Gastroesophageal sphincter (tissue), 4 donors: ENCODE measurements at places on chromosomes 6 and 20. TPM values are rescaled to one million over a fixed set of nuclear protein-coding genes. Genes with fewer than 3 reads are reported as not detected.

GRCh38 chr6:25312703-25313102 lies 33.5 kb downstream of the CARMIL1 start:
- peak; percentile 8 for ATAC-seq

DNA sequence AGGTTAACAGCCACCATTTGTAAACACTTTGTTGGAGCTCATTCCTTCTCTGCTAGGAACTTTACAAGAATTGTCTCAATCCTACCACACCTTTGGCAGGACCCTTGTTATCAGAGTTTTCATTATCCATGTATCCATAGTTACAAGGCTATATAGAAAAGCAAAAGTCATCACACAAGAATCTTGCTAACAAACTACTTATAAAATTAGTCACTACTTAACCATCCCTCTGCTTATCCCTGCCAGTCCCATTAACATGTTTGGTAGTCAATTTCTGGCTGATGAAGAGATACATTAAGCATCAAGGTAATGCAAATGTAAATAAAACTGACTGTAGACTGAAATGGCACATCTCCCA lies 10.4 kb downstream of the ZSWIM3 start:
- no peak for ATAC-seq

DNA sequence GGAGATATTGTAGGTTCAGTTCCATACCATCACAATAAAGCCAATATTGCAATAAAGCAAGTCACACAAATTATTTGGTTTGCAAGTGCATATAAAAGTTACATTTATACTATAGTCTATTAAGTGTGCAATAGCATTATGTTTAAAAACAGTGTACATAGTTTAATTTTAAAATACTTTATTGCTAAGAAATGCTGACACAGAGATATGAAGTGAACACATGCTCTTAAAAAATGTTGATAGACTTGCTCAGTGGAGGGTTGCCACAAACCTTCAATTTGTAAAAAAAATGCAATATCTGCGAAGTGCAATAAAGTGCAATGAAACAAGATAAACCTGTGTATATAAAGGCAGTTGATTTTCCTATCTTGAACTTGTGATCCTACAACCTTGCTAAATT lies 161.5 kb downstream of the PRDM13 start:
- no peak for ATAC-seq

- no peak for ATAC-seq
These were observed 150.8 kb downstream of the COL21A1 start for GRCh38 chr6:56096541-56096940.

GRCh38 chr6:153023977-153024708 lies 21.6 kb upstream of the MTRF1L start:
- ATAC-seq = peak; percentile 55

GRCh38 chr6:41334482-41335040 lies 847 bp upstream of the NCR2 start:
- ATAC-seq = no peak

DNA sequence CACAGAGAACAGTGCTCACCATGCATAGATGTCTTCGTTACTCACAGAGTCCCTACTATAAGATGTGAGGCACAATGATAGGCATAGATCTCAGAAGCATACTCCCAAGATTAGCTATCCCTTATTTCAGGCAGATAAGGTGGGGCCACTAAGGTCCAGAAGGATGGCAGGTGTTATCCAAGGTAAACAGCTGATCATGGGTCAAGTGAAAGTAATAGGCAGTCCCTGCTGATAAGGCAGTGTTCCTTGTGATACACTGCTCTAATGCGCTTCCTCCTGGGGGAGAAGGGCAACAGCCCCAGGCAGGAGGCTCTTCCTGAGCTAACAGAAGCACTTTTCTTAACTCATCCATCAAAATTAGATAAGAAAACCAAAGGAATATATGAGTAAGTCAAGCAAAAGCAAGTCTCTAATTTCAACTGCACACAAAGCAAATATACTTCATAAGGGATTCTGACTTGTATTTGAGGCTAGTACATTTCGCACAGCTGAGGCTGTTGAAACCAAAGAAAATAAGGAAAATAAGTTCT lies 42.2 kb downstream of the METTL24 start:
- no peak for ATAC-seq

DNA sequence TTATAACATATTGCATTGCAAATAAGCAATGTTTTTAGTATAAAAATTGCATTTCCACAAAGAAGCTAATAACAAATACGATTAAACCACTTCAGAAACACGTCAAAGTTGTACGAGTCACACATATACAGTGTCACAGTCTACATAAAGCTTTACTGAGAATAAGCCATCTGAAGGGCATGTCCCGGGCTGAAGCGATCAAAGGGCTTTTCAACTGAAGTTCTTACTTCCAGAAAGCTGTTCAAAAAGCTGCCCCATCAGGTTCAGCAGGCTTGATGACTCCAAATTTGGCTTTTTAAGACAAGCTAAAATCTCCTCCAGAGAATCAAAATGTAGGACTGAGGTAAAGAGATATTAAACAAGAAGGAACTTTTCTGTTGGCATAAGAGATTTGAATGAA lies 37.5 kb upstream of the HAO1 start:
- no peak for ATAC-seq

DNA sequence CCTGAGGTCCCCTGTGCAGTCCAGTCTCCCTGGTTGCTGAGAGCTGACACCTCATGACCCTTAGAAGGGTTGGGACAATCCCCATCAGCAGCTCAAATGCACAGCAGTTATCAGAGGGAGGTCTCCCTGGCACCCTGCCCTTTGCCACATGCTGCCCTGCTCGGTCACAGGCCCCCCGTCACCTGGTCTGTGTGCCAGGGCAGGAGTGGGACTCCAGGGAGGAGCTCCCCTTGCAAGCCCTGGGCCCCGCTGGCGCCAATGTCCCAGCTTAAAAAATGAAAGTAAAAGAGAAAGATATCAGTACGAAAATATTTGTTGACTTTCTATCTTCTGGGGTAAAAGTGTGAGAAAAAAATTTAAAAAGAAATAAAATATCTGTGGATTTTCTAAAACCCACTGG lies 68.1 kb upstream of the SLC22A16 start:
- ATAC-seq = no peak

DNA sequence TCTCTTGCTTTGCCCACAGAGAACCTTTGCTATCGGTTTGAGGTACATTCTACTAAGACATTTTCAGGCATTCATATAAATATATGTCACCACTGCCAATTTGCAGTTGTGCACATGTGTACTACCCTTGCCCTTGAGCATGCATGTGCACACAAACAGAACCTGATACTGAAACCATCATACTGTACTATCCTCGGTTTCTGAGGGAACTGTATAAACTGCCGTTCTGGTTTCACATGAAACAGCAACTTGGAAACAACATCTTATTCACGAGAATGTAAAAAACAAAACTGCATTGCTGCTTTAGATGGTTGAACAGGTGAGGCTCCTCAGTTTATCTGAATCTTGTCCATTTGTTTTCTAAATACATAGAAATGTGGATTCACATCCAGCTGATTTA lies 151.2 kb upstream of the TMEM170B start:
- no peak for ATAC-seq

DNA sequence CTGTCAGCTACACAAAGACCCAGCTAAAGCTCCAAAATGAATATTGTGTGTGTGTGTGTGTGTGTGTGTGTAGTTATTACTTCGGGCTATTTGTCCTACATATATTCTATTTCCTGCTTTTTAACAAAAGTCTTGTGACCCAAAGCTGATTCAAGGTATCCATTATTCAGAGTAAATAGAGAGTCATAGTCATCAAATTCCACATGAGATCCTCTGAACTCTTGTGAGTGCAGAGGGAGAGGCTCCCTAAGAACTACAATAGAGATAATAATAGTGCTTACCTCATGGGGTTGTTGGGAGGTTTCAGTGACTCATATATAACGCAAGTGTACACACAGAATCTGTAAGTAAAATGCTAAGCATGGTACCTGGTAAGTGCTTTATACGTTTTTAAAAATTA lies 95.6 kb upstream of the SHLD1 start:
- no peak for ATAC-seq

GRCh38 chr6:160161647-160161986 lies 40.0 kb downstream of the SLC22A1 start:
- ATAC-seq = no peak

DNA sequence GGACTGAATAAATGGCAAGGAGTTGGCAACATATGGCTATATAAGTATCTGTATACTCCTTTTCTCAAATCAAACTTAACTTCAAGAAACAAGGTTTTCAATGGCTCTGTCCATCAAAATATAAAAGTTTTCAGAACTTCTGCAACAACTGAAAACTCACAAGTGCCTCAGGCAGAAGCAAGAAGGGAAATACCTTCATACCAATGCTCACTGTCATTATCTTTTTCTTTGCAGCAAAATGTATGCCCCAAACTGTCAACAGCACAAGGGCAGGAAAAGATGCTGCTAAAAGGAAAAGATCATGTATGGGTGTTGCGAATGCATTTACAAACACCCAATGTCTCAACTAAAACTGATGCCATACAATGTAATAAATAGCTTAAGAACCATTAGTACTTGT lies 45.9 kb downstream of the PTPRK start:
- ATAC-seq = no peak

DNA sequence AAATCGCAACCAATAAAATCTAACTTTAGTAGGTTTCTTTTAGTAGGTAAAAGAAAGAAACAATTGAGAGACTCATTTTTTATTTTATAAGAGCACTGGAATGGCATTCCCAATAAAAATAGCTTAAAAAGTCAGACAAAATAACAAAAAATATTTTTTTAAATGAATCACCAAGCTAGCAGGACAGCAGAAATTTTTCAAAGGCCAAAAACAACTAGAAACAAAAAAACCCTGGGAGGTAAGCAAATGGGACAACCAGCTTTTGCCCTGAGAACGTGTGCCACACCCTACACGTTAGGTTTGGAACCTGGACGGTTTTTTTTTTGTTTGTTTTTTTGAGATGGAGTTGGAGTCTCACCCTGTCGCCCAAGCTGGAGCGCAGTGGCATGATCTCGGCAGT lies 19.6 kb downstream of the GPLD1 start:
- ATAC-seq = no peak

DNA sequence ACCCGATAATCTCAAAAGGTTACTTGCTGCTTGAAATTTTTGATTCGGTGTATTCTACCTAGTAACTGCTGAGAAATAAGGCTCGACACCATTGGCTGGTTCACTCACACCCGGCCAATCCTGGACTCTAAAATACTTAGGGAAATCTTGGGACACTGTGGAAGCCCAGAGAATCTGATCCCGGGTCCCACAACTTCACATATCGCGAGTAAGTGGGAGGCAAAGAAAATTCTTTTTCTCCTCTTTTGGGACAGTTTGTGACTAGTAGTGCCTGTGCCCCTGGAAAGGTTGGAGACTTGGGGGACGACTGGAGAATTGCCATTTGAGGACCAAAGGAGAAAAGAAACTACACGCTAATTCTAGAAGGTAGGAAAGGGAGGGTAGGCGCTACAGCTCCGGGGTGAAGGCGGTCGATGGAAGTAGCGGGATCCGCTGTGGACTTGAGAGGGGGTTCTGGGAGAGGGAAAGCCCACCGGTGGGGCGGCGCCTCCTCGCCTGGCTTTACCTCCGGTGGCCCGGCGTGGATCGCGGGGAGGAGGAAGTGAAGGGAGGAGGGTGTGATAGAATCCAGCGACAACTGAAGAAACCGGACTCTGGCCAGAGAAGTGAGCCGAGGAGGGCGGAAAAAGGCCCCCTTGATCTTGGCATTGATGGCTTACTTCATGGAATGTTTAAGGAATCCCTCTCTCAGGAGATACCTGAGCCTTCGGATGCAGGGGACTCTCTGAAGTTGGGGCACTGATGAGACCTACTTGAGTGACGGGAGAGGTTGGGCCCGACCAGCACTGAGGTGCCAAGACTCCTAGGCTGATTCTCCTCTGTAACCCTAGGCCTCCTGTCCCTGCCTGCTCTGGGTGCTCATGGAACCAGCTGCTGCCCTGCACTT lies 18.8 kb upstream of the BTN3A3 start:
- peak; percentile 99 for ATAC-seq

Gene FRK
- 1.9 TPM for total RNA-seq

Gene EDN3
- total RNA-seq = 0.40 TPM

Gene PNPLA1
- total RNA-seq = not detected

Gene FAXC
- total RNA-seq = 48.4 TPM

Gene TTK
- total RNA-seq = 0.19 TPM

Gene UNC93A
- not detected for total RNA-seq

Gene ADGRB3
- 8.9 TPM for total RNA-seq

Gene DSE
- 31.1 TPM for total RNA-seq

Gene TMEM170B
- total RNA-seq = 8.4 TPM

Gene SMPD2
- 5.6 TPM for total RNA-seq

Gene AHI1
- 35.6 TPM for total RNA-seq

Gene SCUBE3
- total RNA-seq = 7.2 TPM
